ENCODE measurements at places on chromosomes 13 and 19.
A peak's percentile ranks its signal among the peaks of the same experiment; 100 is the strongest.

- no peak for DNase-seq
Measured at GRCh38 chr19:55160986-55161365, 3.4 kb upstream of the TNNI3 start.

GRCh38 chr19:44071824-44072542 lies at the start of gene ZNF284:
TSS of gene ZNF284 (plus strand) at chr19:44072159. CDS start at chr19:44076390, 4,231 bp downstream.
- peak; percentile 90 for DNase-seq

- no peak for DNase-seq
Measured at GRCh38 chr19:1655131-1655981, 2.9 kb upstream of the TCF3 start.

GRCh38 chr19:6849876-6850275 lies 37.5 kb upstream of the ADGRE1 start:
- DNase-seq = no peak

DNA sequence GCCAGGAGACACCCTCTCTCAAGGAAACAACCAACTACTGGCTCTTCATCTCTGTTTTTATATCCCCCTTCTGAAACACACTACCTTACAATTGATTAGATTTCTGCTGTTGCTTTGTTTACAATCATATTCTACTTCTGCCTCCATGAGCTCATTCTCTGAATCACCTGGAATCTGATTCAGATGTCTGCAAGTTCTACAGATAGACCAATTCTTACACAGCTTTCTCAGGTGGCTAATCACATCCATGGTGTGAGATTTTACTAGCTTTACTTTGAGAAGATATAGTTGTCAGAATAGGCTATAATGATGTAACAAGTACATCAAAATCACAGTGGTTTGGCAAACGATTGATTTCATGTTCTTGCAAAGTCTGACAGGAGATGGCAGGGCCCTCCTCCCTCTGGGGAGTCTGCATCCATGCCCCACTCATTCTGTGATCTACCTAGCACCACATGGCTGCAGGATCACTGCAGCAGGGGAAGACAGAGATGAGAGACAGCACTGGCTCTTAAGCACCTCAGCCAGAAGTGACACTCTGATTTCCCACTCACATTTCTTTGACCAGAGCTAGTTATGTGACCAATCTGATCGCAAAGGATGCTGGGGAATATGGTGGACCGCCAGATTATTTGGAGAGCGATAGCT lies 243.7 kb downstream of the FOXO1 start:
- DNase-seq = no peak

DNA sequence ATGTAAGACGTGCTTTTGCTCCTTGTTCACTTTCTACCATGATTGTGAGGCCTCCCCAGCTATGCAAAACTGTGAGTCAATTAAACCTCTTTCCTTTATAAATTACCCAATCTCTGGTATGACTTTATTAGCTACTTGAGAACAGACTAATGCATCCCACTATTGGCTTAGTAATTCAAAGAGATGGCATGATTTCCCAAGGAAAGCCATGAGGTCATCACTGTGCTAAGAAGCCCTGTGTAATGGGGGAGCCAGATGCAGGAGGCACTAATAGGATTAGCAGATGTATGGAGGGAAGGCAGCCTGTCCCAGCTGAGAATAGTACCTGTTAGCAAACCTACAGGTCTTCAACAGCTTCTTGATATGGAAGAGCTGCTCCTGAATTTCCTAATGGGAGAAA lies 38.1 kb downstream of the RUBCNL start:
- DNase-seq = no peak

GRCh38 chr19:19606021-19606420 lies 12.5 kb downstream of the PBX4 start:
- no peak for DNase-seq
